ENCODE measurements at places on chromosomes 13 and 19. TPM values are rescaled to one million over a fixed set of nuclear protein-coding genes. Genes with fewer than 3 reads are reported as not detected.
A peak's percentile ranks its signal among the peaks of the same experiment; 100 is the strongest.

The B3GNT3 gene
- not detected for total RNA-seq

DNA sequence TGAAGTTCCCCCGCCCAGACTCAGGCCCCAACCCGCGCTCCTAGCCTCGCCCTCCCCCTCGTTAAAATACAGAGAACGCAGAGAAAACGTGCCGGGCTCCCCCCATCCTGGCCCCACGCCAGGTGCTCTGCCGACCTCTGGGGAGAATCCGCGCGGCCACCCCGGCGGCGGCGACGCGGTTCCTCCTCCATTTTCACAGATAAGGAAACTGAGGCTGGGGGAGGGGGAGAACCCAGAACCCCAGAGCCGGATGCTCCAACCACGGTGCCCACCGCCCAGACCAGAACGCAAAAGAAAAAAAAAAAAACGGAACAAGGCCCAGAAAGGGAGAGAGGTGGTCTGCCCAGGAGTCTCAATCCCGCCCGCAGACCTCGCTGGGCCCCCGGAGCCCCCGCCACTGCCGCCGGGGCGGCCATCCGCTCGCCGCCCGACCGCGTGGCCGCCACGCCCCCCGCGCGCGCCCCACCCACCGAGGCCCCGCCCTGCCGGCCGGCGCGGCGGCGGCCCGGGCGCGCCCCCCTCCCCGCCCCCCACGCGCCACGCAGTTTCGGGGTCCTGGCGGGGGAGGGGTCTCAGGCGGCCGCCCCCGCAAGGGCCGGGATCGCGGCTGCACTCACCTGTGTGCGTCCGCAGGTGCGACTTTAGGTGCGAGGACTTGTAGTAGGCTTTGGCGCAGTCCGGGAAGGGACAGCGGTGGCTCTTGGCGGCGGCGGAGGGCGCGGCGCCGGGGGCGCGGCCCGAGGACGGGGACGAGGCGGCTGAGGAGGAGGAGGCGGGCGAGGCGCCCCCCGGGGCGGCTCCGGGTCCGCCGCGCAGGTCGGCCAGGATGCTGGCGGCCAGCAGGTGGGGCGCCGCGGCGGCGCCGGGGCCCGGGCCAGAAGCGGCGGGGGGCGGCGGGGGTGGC, 703 bp downstream of the KLF16 start:
- peak; percentile 36 for DNase-seq

- no peak for DNase-seq
Measured at GRCh38 chr13:98214707-98215106, 37.6 kb upstream of the RNF113B start.

DNA sequence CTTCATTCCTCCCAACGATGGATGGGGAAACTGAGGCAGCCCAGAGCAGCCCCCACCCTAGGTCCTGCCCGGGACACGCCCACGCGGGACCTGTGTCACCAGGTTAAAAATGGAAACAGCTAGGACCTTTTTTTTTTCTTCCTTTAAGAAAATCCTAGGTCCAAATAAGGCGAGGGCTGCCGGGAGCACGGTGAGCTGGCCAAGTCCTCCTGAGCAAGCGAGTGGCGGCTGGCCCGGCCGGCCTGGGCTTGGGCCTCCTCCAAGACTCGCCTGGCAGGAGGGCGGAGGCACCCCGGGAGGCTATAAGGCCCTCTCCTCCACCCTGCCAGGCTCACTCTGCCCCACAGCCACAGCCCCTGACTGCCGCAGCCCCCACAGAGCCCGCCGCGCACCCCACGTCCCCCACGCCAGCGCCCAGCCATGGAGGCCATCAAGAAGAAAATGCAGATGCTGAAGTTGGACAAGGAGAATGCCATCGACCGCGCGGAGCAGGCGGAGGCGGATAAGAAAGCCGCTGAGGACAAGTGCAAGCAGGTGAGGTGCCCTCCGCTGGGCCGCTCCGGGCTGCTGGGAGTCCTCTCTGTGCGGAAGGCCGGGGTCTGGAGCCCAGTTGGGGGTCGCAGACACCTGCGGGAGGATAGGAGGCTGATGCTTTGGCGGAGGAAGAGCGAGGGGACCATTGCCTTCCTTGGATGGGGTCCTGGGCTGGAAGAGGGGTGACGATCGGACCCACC, 8.9 kb upstream of the TPM4 start:
- DNase-seq, result peak; percentile 93

The ZNF763 gene
- total RNA-seq, result 2.4 TPM

The MZT1 gene
- total RNA-seq, result 37.4 TPM

GRCh38 chr13:112741835-112742570, 52.2 kb downstream of the ATP11A start:
- no peak for DNase-seq

The CALR3 gene
- not detected for total RNA-seq

DNA sequence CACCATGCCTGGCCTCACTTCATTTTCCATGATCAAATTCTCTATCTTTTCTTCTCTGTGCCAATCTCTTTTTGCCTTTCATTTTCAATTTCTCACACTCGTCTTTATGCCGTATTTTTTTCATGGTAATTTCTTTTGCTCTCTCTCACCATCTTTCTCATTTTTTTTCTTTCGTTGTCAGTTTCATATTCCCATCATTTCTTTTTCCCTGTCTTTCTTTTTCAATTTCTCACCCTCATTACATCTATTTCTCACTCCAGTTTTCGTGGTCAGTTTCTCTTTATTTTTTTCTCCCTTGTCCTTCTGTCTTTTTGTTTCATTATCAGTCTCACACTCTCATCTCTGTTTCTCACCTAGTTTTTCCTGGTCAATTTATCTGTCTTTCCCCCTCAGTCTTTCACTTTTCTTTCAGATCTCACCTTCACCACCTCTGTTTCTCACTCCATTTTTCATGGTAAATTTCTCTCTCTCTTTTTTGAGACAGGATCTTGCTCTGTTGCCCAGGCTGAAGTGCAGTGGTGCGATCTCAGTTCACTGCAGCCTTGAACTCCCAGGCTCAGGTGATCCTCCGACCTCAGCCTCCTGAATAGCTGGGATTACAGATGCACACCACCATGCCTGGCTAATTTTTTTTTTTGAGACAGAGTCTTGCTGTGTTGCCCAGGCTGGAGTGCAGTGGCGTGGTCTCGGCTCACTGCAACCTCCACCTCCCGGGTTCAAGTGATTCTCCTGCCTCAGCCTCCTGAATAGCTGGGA, 14.1 kb downstream of the SSC5D start:
- DNase-seq, result no peak

DNA sequence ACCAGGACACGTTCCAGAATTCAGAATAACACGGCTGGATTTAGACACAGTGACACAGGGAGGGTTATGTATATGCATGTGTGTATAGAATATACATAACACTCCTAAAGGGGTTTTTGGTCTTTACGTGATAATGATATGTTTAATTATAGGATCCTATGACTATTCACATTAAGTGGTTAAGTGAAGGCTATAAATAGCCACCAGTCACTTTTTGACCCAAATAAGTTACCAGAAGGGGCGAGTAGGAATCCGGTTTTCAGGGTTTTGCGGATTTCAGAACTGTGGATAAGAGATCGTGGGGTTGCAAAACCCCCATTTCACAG, 6.9 kb downstream of the ANGPTL6 start:
- no peak for DNase-seq

DNA sequence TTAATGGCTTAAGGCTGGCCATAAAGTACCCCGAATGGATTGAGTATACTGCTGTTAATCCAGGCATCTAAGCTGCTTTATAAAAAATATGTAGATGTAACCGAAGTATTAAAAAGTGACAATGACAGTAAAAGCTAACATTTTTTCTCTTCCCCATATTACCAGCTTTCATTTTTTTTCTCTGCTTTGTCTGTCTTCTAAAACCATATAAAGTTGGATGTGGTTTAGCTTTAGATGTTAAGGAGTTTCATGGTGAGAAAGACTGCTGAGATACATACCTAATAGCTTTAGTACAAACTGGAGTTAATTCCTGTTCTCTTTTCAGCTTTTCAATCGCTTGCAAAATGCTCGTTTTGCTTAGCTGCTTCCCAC, 838 bp downstream of the AKAP11 start:
- no peak for DNase-seq

- no peak for DNase-seq
Measured at GRCh38 chr13:20716951-20717350, 13.5 kb downstream of the IL17D start.

- DNase-seq, result no peak
Measured at GRCh38 chr13:104967836-104968630, 1567.4 kb downstream of the EFNB2 start.

DNA sequence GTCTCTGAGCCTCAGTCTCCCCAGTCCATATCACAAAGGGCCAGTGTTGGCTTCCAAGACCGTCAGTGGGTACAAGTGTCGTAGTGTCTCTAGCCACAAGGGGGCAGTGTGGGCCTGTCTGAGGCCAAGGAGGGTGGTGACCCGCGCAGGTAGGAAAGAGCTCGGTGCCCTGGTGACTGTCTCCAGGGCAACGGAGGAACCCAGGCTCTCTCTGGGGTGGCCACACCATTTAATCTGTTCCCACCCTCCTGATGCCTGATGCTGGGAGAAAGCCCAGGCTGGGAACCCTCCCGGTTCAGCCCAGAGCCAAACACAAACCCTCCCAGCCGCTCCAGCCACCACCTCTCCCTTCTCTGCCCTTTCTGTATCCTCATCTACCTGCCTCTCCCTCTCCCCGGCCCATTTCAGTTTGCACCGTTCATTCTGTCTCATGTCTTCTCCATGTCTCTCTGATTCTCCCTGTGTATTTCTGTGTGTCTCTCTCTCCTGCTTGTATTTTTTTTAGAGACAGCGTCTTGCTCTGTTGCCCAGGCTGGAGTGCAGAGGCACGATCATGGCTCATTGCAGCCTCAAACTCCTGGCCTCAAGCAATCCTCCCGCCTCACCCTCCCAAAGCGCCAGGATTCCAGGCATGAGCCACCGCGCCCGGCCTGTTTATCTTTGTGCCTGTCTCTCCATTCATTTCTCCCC, 17.5 kb upstream of the MEIS3 start:
- peak; percentile 63 for DNase-seq

The GRIN3B gene
- total RNA-seq, result not detected

DNA sequence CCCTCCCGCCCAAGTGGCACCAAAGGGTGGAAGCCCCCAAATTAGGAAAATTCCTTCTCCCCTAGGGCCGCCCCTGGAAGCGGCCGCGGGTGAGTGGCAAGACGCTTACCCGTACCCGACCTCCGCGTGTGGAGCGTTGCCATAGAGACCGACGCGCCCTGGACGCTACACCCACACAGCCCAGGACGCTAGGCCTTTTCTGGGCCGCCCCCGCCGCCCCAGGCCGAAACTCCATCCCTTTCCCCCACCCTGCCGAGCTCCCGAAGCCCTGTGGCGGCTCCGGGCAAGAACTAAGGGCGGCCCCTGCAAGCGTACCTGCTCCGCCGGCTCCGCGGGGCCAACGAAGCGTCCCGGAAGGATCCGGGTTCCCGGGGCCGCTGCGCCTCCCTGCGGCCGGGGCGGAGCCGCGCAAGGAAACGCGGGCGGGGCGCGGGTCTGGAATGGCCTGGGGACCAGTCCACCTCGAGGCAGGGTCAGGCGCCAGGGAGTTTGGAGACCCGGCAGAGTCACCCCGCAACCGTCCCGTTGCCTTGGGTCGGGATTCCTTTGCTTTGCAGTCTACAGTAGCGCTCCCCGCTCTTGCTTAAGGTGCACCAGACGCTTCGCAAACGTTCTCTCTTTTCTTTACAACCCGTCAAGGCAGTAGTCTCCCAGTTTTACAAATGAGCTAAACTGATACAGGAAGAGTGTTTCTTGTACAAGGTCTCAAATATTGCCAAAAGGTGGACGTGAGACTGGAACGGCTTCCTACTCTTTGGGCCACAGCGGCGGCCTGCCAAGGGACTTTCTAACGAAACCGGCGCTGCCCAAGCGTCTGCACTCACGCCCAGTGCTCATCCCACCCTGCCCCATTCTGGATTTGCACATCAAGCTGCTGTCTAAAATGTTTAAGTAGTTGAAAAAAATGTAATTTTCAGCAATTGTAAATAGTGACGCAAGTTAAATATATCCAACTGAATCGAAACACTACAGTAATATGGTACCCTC, at the start of gene NEK5:
TSS of gene NEK5 (minus strand) at position 360 of the 987 bp plus-strand sequence. CDS start 1,591 bp downstream, outside the sequence.
- peak; percentile 46 for DNase-seq

DNA sequence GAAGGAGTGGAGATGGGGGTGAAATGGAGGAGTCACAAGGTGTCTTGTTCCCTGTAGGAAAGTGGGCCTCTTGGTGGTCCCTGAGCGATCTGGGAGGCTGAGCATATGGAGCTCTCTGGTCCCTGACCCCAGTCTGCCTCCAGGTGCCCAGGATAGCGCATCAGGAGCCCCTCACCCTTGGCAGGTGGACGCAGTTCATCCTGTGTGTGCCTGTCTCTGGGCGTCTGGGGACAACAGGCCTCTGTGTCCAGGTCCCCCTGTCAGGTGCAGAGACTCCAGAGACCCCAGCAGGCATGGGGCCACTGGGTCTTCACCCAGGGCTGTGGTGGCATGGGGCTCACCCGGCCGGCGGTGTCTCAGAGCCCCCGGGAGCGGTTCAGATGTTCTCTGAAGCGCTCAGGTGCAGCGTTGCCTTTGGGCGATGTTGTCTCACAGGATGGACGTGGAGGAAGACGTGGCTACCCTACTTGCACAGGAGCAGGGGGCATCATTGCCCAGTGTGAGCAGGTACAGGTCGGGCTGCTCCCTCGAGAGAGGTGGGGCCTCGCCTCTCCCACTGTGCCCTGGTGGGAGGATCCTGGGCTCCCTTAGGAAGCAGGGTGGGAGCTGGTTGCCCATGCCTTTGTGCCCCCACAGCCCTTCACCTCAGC, 58.1 kb upstream of the TPM4 start:
- no peak for DNase-seq

The RNF113B gene
- not detected for total RNA-seq

GRCh38 chr19:35365303-35365702, 5.6 kb upstream of the GPR42 start:
- no peak for DNase-seq

DNA sequence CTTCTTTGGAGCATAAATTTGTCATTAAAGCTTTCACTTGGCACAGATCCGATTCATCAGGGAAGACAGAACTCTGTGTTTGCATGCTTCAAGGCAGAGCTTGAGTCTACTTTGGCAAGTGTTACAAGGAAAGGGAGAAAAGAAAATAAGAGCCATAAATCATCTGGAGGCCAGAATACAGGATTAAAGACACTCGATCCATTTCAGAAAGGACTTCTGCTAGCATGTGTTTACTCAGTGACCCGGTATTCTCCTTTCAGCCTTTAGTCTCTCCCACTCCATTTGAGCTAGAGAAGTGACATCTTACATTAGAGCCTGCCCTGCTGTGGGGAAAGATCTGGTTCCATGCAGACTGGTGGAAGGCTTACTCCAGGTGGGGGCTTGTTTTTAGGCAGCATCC, 306.4 kb downstream of the KLF5 start:
- no peak for DNase-seq

The FAM83E gene
- not detected for total RNA-seq

DNA sequence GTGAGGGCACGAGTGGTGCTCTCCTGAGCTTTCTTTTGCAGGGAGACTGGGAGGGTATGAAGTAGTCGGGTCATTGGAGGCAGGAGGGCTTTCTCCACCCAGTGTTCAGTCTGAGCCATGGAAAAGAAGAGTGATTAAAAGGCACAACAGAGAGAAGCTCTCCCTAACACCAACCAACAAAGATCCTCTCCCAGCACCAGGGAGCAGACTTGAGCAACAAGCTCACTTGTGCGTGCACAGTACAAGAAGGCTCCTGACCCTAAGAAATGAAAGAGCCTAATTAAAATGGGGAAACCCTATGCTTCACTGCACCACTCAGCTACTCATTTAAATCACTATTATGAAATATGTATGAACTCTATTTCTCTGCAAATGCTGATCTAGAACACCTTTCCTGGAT, 276.3 kb upstream of the SOX21 start:
- peak; percentile 24 for DNase-seq

All from M059J (cell line).